Ureter (tissue), 1 donor: ENCODE measurements at places on chromosomes 6 and 20. TPM values are rescaled to one million over a fixed set of nuclear protein-coding genes. Genes with fewer than 3 reads are reported as not detected.

Gene MUC22
- total RNA-seq: not detected

Gene DXO
- 29.3 TPM for total RNA-seq

DNA sequence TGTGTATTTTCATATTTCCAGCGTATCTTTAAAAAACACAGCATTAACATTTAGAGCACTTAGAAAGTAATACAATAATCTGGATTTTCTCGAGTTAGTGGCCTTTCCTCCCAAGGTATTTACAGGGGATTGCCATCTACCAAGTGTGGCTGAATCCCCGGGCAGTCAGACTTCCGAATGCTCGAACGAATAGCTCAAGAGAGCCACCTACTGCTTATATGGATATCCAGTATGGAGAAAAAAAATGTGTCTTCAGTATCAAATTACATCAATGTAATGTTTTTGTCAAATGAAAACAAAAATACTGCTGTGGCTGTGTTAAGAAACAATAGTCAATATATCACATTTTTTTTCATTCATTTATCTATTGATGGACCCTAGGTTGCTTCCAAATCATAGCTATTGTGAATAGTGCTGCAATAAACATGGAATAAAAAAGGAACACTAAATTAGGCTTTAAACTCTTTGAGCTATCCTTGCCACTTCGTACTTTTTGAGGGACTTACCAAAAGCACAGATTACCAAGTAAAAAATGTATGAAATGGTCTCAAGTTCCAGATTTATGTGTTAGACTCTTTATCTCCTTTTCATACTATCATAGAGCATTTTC is 654.5 kb upstream of the PTCHD4 start:
- no peak for DNase-seq

Gene BHLHE23
- total RNA-seq: not detected

Gene TMEM242
- total RNA-seq: 12.9 TPM

GRCh38 chr6:104884867-104885517 is 25.3 kb upstream of the HACE1 start:
- DNase-seq: no peak

DNA sequence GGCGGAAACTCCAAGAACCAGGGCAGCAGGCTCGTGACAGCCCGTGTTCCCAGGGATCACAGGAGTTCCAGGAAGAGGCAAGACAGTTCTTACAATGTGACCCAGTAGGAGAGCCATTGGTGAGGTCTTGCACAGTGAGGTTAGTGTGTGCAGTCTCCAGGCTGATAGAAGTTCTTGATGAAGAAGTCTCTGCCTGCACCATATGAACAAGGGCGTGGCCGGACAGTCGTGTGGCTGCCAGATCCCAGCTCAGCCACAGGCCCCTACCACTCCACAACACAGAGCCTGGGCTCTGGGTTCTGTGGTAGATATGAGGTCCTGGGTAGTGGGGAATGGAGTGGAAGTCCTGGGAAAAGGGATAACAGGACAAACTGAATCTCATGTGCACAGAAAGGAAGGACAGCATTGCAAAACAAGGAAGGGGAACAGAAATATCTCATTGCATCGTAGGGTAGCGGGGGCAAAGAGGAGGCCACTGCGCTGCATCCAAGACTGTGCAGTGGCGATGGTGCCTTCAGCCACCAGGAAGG is 65.2 kb downstream of the STX11 start:
- DNase-seq: peak; percentile 49

- no peak for DNase-seq
Measured at GRCh38 chr6:25748049-25748448, 6.5 kb upstream of the SLC17A4 start.

Gene REM1
- 8.6 TPM for total RNA-seq

GRCh38 chr6:72940265-72940664 is 285.0 kb downstream of the KHDC1L start:
- no peak for DNase-seq

DNA sequence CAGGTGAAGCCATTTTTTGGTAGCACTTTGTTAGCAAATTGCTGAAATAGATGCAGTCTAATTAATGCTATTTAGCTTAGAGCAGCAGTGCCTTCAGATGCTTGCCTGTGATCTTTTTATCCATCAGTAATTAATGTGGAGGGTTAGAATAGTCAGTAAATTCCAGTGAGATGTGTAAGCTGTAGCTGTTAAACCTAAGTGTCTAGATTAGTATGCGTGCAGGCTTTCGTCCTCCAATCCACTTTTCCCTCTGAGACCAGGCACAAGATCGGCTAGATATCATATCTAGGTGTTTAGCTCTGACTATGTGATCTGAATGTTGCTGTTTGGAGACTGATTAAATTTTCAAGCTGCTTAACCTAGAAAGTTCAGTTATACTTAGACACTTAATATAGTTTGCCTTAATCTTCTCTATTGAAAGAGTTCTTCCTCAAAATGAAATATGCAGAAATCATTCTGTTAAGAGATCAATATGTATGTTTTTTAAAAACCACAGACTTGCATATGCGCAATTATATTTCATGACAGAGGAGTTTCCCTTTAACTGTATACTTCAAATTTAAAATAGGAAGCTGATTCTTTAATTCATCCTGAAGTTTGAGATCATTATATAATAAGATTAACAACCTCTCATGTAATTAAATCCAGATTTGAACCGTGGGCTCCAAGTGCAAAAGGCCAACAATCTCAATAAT is 41.2 kb downstream of the XRN2 start:
- DNase-seq: no peak

Gene BNIP5
- not detected for total RNA-seq

DNA sequence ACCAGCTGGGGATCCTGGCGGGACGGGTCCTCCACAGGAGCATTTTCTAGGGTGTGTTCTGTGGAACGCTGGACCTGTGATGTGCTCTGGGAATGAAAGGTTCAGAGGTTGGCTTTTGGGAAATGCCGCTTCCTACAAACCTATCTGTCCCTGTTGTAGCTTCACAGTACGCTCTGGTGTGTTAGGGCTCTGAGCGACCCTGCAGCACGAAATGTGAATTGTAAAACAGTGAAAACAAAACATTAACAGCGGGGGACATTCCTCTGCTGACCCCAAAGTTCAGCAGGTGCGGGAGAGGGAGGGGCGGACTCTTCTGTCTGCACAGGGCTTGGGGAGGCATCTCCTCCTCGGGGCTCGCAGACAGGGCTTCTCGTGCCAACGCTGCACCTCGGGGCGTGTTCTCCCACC is 155.9 kb downstream of the NRN1 start:
- no peak for DNase-seq

DNA sequence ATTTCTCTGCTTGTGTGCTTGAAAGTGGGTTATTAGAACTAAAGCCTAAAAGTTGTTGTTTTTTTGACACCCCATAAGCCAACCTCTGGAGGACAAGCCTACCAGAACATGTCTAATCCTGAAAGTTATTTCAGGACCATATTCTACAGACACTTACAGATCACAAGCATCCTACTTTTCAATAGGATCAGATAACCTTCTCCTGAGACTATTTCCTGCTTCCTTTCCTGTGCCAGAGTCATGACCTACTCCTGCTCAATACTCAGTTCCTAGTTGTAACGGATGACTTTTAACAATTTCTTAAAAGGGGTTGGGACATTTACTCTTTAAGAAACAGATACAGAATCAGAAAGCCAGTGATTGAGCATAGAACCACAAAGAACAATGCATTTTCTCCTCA is 5.3 kb upstream of the FILIP1 start:
- DNase-seq: no peak

DNA sequence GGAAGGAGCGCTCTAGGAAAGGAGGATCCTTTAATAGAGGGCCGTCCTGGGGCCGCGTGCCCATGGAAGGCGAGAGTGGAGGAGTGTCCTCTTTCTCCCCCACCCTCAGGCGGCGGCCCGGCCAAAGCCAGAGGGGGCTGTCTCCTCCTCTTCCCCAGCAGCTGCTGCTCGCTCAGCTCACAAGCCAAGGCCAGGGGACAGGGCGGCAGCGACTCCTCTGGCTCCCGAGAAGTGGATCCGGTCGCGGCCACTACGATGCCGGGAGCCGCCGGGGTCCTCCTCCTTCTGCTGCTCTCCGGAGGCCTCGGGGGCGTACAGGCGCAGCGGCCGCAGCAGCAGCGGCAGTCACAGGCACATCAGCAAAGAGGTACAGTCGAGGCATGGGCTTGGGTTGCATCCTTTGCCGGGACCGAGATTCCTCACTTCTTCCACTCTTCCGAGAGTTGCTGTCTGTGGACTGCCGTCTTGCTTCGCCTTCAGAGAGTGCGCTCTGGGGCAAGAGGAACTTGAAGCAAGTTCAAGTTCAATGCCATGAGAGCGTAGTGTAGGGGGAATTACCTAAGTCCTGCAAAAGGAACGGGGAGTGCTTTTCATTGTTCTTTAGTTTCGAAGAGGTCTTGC is at the start of gene LAMA2:
Gene LAMA2, plus strand, starts transcription at position 148 of the 621 bp plus-strand sequence. Its CDS starts 108 bp downstream, at position 256.
- peak; percentile 78 for DNase-seq

DNA sequence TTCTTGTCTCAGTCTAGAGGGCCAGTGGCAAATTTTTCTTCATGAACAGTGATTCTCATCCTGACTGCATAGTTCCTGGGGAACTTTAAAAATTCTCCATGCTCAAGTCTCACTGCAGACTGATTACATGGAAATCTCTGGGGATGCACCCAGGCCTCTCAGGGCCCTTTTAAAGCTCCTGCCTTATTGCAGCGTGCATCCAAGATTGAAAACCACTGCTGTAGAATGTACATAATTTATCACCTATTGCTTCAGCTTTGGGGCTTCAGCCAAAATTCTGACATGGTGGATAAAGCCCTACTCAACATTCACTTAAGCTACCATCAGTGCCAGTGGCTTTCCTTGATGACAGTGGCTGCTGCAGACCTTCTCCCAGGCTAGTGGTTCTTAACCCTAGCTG is 143.8 kb downstream of the BTBD3 start:
- DNase-seq: no peak

DNA sequence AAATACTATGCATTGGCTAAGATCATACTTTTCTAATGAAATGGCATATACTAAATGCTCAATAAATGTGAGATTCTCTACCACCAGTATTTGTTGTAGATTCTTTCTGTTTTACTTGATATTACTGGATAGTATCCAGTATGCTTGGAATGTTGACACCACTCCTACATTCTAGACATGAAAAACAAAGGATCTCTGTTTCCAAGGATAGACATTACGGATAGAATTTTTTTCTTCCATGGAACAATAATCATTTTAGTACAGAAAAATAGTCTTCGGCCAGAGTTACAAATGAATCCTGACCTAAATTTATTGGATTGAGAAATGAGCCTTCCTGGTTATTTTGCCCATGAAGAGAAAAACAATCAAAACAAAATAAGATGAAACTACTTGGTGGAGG is 258.2 kb upstream of the NT5E start:
- no peak for DNase-seq

DNA sequence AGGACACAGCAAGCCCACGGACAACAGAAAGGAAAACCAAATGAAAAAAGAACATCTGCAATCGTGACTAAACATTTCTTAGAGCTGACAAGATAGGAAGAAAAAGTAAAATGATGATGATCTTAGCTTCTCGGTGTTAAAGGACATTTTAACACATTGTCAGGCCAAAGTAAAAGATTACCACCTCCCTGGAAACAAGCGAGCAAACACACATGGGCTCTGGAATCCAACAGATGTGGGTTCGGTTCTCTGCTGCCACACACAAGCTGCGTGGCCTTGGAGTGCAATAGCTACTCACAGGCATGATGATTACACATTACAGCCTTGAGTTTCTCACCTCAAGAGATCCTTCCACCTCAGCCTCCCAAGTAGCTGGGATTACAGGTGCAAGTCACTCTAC is 7.5 kb upstream of the AAR2 start:
- no peak for DNase-seq

- DNase-seq: no peak
Measured at GRCh38 chr6:43956478-43956877, 170.8 kb downstream of the MRPL14 start.

GRCh38 chr20:38198238-38198861 is 33.3 kb upstream of the TGM2 start:
- no peak for DNase-seq

DNA sequence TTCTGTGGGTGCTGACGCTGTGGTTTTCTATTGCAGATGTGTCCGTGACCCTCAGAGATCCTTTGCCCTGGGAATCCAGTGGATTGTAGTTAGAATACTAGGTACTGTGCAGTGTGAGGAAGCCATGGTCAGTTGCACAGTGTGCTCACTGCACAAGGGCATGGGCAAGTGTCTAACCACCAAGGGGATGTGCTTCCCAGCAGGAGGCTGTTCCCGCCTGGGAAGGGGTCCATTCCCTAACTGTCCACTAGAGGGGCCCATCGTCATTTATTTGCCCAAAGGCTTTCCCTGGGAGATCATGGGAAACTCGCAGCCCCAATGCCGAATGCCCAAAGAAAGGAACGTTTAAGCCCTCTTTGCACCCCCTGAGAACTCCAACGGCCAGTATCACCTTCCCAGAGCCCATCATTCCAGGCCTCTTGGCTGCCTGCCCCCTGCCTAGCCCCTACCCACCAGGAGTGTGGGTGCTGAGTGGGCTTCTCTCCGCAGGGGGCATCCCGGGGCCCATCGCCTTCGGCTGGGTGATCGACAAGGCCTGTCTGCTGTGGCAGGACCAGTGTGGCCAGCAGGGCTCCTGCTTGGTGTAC is 26.2 kb downstream of the SLCO4A1 start:
- DNase-seq: peak; percentile 80

Gene CENPQ
- 3.5 TPM for total RNA-seq

DNA sequence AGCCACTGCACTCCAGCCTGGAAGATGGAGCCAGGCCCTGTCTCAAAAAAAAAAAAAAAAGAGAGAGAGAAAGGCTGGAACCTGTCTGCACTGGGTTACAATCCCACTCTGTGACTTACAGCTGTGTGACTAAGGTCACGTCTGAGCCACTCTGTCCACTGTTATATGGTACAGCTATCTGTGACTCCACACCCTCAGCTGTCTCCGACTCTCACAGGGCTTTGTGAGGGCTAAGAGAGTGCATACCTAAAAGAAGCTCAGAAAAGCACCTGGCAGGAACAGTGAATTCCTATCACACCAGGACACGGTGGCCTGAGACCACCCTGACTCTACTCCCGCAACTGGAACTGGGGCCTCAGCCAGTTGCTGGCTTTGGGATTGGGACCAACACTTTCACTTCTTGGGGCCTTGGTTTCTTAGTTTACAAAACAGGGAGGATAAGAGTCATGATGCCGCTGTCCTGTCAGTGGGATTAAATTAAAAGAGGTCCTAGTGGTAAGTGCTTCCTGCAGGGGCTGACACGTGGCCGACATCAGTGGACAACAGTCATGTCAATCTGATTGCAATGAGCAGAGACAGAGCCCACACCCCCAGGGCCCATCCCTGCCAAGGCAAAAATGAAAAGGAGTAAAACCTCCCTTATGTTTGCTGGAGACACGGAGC is 5.7 kb upstream of the CD93 start:
- no peak for DNase-seq

DNA sequence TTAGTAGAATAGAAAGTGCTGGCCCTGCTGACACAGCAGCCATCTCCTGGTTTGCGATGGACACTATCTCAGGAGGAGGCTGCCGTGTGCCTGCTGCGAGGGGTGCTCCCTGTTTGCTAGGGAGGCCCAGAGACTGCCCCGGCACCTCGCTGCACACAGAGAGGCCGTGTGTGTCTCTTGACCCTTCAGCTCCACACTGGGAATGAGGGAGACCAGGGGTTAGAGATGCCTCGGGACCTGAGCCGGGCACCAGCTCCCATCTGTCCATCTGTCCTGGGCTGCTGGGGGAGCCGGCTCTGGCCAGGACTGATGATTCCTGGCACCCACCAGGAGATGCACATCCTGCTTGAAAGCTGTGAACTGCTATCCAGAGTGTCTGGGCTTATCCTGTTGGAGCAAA is 18.2 kb downstream of the PHACTR3 start:
- DNase-seq: no peak

Gene FAM162B
- 5.6 TPM for total RNA-seq
